ENCODE measurements at places on chromosomes 12 and 14.

DNA sequence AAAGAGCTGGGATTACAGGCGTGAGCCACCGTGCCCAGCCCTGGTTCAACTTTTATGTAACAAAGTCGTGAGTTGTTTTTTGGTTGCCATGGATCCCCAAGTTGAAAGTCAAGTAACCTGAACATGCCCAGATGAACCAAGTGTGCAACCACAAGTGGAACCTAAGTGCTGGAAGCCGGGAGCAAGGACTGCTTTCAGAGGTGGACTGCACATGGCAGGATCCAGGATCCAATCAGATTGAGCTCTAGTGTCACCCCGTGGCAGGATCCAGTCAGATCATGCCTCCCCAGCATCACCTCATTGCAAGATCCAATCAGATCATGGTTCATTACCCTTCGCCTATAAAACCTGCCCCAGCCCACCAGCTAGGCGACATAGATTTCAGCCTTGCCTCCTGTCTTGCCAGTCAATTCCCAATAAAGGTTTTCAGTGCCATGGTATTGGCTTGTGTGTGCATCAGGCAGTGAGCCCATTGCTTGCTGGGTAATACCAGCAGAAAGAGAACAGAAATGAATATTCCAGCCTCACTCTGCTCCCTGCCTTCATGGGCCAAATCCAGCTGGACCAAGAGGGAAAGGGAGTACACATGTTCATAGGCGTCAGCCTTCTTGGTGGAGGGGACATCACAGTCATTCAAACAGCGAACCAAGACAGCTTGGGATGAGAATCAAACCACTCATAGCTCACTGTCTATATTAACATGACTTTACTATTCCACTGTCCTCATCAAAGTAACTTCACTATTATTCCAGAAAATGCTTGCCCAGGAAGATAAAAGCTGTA is 43.6 kb upstream of the VASH1 start:
- no peak for DNase-seq

GRCh38 chr14:61566537-61567225 is 128.6 kb upstream of the HIF1A start:
- DNase-seq, result no peak

GRCh38 chr12:122021193-122021821 is 377 bp upstream of the BCL7A start:
- no peak for DNase-seq

DNA sequence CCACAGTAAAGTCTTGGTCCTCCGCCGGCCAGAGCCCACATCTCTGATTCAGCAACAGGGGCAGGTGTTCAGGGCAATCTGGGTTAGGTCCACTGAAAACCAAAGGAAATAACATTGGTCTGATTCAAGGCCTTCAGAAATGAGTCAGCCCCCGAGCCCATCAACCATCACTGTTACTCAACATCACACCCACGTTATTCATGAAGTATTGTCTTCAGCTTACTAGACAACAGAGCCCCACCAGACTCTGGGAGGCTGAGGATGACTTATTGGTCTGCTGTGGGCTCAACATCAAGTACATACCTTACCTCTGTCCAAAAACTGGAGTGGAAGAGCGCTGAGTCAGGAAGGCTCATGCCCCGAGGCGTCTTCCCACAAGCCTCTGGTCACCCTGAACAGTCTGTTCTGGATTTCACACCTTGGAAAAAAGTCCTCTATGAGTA is 97.5 kb downstream of the ZFP36L1 start:
- DNase-seq, result no peak

DNA sequence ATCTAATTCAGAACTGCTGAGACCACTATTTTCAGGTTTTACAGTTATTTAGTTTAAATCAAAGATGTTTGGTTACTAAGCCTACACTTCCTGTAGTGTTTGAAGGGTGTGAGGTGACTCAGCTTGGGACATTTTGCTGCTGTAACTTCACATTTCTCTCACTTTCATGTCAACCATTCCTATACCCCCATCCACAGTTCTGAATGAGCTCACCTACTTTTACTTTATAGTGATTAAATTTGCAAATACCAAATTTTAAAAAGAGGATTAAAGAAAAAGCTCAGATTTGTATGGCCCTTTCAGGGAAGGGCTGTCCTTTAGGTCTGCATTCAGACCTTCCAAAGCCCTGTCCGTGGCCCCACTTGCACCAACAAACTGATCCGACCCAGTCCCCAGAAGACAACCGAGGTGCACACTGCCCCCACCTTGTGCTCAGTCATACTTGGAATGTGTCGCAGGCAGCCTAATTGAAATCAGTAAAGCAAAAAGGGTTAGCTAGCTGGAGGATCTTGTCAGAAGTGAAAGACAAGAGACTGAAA is 174.4 kb downstream of the MON2 start:
- DNase-seq, result no peak

GRCh38 chr14:88856786-88857366 is 32.4 kb downstream of the TTC8 start:
- DNase-seq, result no peak
